ENCODE measurements at places on chromosomes 11 and 22.

GRCh38 chr11:65132988-65133700 is 1.2 kb downstream of the SYVN1 start:
- DNase-seq: peak; percentile 82

- no peak for DNase-seq
Measured at GRCh38 chr22:46896568-46897245, 134.3 kb downstream of the TBC1D22A start.

DNA sequence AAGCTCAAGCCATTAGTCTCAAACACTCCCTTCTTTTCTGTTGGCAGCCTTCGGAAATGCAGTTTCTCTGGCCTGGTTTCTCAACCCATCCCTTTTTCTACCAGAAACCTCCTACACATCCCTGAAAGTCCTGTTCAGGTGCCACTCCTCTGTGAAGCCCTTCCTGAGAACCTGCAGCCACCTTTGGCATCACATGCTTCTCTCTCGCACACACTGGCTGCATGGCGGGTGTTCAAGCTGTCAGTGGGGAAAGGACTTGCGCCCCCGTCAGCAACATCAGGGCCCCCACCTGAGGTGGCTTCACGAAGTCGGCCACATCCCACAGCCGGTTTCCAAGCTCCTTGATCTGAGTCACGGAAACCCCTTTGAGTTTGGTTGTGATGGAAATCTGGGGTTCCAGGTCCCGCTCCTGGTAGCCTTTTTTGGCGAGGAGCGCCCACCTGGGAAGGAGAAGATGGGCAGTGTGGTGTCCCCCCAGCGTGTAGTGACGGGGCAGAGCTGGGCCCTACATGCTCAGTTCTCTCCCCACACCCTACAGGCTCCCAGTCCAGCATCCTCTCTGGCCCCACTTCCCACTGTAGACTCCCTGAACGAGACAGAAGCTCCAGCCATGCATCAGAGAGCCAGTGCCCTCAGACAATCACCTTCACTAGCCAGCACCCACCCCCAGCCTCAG is 1.7 kb upstream of the LRRC74B start:
- no peak for DNase-seq

GRCh38 chr22:49546811-49547585 is 280.7 kb downstream of the BRD1 start:
- DNase-seq: no peak

DNA sequence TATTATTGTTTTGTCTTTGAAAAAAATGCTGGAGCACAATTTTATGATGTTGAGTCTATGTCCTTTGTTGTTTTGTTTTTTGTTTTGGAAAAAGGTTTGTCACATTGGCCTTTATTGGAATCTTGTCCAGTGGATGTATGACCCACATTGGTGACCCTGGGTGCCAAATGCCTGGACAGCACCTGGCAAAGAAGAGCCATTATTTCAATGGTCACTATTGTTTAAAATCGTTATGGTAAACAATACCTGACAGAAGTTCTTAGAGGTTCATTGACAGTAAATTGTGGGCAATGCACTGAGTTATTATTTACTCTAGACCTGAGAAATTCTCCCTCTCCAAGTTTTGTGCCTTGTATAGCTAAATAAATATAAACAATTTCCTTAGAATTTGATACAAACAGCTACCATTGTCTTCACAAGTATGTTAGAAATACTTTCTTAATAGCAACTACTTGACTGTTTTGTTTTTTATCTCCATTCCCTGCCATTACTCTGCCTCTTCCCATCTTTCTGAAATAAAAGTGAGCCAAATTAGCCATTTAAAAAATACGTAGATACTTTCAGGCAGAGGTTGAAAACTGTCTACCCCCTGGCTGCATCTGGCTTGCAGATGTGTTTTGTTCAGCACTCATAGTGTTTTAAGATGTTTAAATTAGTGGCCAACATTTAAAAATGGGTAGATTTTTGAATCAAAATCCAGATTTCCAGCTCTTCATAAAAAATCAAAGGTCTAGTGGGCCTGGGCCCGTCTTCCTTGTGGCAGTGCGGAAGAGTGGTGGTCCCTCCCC is 39.9 kb downstream of the BMAL1 start:
- no peak for DNase-seq

DNA sequence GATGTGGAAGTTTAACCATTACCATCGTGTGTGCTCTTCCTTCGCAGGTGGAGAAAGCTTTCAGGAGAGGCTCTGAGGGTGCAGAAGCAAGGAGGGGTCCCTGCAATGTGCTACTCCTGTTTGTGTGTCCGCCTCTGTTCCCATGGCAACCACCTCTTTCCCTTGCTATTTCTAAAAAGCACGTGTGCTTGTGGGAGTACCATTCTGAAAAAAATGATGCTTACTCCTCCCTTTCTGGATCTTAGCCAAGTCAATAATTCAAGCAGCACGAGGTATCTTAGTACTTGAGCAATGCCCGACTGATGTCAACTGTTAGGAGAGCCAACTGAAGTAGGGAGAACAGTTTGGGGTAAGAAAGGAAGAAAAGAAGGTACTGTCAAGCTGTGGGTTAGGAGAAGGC is 628.7 kb downstream of the NTM start:
- peak; percentile 20 for DNase-seq

- peak; percentile 81 for DNase-seq
Measured at GRCh38 chr22:50190182-50190940, 4.6 kb downstream of the TRABD start.

GRCh38 chr11:2681408-2682145 is 18.2 kb downstream of the KCNQ1OT1 start:
- no peak for DNase-seq

Data from GM23338 (cell line).